ENCODE measurements at places on chromosomes 13 and 19.
A peak's percentile ranks its signal among the peaks of the same experiment; 100 is the strongest.

DNA sequence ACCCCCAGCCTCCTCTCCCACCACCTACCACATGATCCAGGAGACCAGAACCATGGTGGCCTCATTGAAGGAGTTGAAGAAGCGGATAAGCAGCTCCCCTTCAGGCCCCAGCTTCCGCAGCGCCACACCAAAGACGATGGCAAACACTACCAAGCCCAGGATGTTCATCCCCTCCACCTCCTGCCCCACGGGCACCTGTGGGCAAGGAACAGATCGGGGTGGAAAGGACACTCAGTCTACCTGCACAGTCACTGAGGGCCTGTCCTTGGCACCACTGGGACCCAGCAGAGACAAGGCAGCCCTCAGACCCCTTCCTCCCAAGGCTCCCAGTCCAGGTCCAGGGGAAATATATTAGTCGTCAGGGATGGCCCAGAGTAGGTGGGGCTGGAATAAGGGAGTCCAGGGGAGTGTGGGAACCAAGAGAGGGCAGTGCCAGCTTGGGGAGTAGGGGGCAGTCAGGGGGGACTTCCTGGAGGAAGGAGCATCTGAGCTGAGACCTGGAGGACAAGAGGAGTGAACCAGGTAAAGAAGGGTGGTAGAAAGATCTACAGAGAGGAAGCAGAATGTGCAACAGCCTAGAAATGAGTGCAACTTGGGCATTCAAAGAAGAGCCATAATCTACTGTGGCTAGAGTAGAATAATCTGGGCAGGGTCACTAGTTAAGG lies 5.9 kb downstream of the SLC1A5 start:
- DNase-seq, result no peak

DNA sequence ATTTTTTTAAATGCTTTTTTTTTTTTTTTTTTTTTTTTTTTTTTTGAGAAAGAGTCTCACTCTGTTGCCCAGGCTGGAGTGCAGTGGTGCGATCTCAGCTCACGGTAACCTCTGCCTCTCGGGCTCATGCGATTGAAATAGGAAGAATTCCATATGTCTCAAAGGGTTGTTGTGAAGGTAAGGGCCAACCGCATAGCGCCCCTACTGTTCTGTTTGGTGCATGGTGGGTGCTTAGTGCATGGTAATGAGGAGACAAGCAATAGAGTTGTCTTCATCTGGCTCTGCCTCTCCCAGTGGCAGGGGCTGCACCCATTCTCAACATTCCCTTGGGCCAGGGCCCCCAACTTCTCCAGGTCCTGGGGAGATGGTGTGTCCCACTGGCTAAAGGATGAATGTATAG lies 68.7 kb downstream of the RASL11A start:
- DNase-seq, result peak; percentile 12

DNA sequence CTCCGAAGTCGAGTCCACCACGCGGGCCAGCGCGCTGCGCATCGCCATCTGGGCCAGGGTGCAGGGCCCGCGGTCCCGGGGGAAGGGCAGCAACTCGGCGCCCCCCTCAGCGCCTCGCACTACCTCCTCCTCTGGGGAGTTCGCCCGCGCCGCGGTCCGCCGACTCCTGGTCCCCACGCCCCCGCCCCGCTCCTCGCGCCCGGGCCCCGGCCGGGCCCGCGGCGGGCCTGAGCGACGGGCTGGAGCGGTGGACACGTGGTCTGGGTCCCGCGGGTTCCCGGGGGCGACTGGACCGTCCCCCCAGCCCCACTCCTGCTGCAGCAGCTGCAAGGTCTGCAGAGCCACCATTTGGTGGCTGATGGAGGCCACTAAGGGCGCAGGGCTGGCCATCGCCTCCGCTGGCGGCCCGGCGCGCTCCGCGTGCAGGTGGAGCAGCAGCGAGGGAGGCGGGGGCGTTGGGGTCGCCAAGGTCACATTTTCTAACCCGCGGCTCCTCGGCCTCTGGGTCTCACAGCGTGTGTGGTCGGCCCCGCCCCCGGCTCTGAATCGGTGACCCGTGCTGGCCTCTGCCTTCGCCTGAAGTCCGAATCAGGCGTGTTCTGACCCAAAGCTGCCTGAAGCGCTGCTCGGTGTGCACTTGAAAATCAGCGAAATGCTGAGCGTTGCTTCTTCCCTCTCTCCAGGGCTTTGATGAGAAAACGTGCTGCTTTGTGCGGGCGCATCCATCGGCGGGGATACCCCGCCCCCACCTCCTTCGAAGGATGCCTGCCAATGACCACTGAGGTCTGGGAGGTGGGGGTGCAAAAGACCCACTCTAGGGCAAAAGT lies at the start of gene DLEU7:
Gene DLEU7, minus strand, starts transcription at position 436 of the 827 bp plus-strand sequence. Its CDS starts 46 bp downstream, at position 390.
- no peak for DNase-seq

GRCh38 chr13:47875201-47875600 lies 125.9 kb downstream of the SUCLA2 start:
- DNase-seq, result no peak

DNA sequence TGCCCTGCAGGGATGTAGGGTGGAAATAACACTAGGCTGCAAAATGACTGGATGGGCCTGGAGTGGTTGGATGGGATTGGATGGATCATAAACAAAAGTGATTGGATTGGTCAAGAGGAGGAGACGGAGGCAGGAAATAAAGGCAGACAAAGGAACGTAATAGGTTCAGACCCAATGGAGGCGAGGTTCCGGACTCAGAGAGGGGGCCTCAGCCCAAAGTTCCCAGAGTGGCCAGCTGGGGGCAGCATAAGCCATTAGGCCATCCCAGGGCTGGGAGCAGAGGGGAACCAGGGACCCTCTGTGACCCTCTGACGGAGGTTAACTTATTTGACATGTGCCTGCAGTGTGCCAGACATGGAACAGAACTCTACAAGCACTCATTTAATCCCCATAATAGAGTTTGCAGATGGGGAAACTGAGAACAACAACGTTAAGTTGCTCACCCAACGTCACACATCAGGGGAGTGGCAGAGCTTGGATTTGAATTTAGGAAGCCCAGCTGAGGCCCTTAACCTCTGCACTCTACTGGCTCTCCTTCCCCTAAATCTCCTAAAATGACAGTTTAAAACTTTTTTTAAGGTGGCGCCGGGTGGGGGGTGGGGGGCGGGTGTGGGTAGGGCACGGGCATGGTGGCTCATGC lies 15.3 kb upstream of the MAP1S start:
- no peak for DNase-seq

GRCh38 chr19:29105629-29106292 lies 107.2 kb downstream of the UQCRFS1 start:
- DNase-seq, result no peak

GRCh38 chr13:73991884-73992283 lies 142.3 kb downstream of the KLF12 start:
- no peak for DNase-seq

DNA sequence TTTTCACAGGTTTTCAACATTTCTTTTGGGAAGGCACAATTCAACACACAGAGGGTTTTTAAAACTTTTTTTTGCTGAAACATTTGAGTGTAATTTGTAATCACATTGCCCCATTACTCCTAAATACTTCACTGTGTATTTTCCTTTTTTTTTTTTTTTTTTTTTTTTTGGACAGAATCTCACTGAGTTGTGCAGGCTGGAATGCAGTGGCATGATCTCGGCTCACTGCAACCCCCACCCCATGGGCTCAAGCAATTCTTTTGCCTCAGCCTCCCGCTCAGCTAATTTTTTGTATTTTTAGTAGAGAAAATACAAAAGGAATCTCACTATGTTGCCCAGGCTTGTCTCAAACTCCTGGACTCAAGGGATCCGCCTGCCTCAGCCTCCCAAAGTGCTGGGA lies 14.8 kb upstream of the DNAJC15 start:
- DNase-seq, result no peak

GRCh38 chr19:1618157-1619093 lies 13.2 kb upstream of the UQCR11 start:
- peak; percentile 21 for DNase-seq

GRCh38 chr19:12596485-12596884 lies 14.1 kb downstream of the ZNF490 start:
- no peak for DNase-seq

DNA sequence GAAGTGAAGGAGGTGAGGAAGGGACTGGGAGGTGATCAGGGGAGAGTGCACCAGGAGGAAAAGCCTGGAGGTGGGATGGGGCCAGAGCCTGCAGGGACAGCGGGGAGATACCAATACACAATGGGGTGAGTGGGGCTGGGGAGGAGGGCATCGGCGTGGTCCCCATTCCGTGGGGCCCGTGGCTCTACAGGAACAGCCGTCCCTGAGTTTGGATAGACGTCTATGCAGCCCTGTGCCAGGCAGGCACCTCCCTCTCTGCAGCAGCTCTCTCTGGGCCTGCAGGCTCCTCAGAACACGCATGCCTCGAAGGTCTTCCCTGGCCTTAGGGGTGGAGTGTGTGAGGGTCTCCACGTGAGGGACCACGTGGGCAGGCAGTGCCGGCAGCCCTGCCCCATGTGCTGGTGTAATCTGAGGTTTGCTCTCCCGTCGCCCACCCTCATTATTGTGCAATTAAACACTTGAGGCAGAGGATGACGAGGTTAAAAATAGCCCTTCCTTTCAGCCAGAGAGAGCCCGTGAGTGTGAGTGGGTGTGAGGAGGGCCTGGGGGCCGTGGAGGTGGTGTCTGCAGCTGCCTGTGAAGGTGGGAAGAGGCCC lies 16.5 kb downstream of the C2CD4C start:
- DNase-seq, result no peak

- no peak for DNase-seq
These were observed 78.9 kb downstream of the TEX26 start for GRCh38 chr13:31011193-31011860.

GRCh38 chr13:49664606-49665005 lies 26.7 kb downstream of the EBPL start:
- no peak for DNase-seq

- DNase-seq, result no peak
These were observed 463.5 kb downstream of the GPC6 start for GRCh38 chr13:93690139-93690538.

DNA sequence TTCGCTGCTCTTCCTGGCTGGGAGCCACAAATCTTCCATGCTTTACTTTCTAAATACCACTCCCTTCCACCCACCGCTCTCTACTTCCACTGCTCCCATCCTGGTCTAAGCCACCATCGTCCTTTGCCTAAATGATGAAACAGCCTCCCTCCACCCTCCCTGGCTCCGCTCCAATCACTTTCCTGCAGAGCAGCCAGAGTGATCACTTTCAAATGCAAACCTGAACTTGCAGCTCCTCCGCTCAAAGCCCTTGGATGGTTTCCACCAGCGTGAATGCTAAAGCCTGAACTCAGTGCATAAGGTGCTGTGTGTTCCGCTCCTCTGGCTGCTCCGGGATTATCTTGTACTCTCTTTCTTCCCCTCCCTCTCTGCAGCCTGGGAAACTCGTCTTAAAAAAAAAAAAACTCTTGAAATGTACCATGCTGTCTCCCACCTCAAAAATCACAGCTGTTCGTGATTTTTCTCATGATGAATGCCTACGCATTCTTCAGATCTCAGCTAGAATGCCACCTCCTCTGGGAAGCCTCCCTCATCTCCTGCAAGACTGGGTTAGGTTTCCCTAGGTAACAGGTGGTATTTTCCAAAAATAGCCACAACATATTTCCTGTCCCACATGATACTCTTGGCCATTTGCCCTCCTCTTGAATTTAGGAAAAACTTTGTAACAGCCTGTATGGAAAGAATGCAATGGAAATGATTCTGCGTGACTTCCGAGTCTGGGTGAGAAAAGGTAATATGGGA lies 3.7 kb upstream of the SIN3B start:
- peak; percentile 86 for DNase-seq

DNA sequence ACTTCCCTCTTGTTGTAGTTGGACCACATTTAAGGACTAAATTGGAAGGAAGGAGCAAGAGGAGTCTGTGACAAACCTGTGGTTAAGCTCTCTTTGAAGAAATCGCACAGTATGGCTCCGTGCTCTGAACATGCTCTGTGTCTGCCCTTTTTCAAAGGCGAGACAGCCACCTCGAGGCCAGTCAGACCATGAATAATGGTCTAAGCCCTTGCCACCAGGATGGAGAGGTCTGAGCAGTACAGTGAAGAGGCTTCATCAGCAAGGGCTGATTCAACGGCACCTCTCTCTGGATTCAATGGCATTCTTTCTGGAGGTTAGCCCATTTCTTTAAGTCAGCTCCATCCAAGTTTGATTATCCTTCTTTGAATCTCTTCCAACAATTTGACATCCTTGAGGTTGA lies 30.9 kb downstream of the FAM216B start:
- no peak for DNase-seq

- no peak for DNase-seq
These were observed 18.2 kb downstream of the ELAVL1 start for GRCh38 chr19:7987114-7987768.

DNA sequence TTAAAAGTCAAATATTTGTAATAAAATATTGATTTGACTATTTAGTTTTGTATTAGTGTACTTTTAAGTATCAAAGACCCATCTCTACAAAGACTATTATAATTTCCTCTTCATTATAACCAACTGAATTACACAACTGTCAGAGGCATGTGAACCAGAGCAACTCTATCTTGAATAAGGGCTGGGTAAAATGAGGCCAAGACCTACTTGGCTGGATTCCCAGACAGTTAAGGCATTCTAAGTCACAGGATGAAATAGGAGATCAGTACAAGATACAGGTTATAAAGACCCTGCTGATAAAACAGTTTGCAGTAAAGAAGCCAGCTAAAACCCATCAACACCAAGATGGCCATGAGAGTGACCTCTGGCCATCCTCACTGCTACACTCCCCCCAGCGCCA lies 36.2 kb upstream of the ATP12A start:
- no peak for DNase-seq

- DNase-seq, result no peak
These were observed 17.8 kb upstream of the LATS2 start for GRCh38 chr13:21079221-21079620.

DNA sequence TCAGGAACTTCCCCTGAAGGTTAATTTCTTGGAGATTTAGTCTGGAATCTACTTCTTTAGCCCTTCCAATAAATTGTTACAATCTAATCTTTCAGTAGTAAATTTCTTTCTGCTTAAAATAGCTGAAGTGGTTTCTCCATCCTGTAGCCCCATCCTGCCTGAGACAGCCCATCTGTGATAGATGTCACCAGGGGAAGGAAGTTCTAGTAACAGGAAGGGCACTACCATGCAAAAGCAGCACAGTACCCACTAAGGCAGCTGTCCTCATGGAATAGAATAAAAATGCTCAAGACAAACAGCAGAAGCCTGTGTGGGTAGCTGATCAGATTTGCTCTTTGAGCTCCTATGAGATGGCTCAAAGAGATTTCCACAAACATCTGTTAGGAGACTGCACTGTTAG lies 1036.5 kb downstream of the SLITRK5 start:
- no peak for DNase-seq

- no peak for DNase-seq
These were observed 11.9 kb downstream of the PDCD2L start for GRCh38 chr19:34416021-34416545.

GRCh38 chr13:53342623-53343360 lies 314.2 kb downstream of the OLFM4 start:
- DNase-seq, result no peak

GRCh38 chr13:58329746-58330145 lies 698.2 kb downstream of the PCDH17 start:
- DNase-seq, result no peak

GRCh38 chr13:96238241-96238640 lies 148.3 kb downstream of the HS6ST3 start:
- no peak for DNase-seq

GRCh38 chr13:44300895-44301638 lies 72.6 kb upstream of the SERP2 start:
- DNase-seq, result peak; percentile 55

- DNase-seq, result no peak
These were observed 8.1 kb upstream of the NFIX start for GRCh38 chr19:12987190-12987589.
